Renal pelvis (tissue), 12 donors: ENCODE measurements at places on chromosomes 16 and 17.

- DNase-seq: peak; percentile 96
Observed at GRCh38 chr17:3004150-3004801, 59.1 kb downstream of the OR1D5 start.

- DNase-seq: no peak
Observed at GRCh38 chr17:3665834-3666233, 2.5 kb downstream of the TAX1BP3 start.

DNA sequence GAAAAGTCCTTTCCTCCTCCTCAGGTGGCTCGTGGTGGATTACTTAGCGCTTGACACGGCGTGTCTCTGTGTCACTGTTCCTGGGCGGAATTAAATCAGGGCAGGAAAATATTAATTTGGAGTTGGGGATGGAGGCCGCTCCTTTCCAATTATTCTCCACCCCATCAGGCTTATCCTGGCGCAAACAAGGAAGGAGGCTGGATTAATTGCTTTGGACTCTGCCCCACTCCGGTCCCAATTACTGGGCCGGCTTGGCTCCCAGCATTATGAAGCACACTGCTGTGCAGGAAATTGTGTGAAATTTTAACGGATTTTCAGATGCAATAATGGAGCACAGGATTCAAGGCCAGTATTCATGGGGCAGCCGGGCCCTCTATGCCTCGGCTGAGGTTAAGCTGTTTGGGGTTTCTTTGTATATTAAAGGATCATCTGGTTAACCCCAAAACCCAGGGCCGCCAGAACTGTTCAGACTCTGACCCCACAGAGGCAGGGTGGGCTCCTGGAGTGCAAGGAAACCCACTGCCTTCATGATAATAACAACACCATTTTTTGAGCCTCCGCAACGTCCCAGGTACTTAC, 87.8 kb downstream of the MRM1 start:
- DNase-seq: no peak

DNA sequence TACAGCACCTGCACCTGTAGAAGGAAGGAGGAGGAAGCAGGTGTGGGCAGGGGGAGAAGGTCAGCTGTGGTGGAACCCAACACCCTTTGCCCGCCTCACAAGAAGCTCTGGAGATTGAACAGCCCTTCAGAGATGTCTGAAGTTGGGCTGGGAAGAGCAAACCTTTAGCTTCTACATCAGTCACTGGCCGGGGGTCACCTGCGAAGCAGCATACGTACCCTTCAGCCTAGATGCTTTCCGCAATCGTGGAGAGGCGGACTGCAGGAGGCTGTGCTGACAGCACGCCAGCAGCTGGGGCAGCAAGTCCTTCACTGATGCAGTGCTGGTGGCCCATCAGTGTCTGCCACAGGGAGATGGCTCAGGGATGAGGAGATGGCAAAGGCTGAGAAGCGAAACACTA, 5.2 kb upstream of the HS3ST3B1 start:
- no peak for DNase-seq

DNA sequence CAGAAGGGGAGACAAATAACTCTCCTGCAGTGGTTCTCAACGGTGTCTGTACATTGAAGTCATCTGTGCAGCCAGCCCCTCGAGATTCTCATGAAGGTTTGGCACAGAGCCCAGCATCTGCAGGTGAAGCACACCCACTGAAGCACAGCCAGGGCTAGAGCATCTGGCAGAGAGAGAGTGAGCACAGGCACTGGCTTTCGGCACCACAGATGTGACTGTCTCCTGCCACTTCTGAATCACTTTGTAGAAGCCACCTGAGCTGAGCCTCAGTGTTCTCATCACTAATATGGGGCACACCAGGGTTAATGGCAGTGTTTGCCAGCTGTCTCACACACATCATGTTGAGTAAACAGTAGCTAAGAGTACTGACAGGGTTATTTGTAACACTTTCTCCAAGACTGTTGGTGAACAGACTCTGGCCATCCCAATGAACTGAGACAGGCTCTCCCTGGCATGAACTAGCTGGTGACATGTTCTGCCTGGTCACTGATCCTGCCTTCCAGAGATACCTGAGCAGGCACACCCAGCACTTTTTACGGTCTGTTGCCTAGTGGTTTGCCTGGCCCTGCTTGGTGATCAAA, 10.9 kb downstream of the HSPB9 start:
- no peak for DNase-seq

- no peak for DNase-seq
Observed at GRCh38 chr17:66235377-66235994, 6.3 kb upstream of the APOH start.

- DNase-seq: no peak
Observed at GRCh38 chr17:45902892-45903346, 8.6 kb downstream of the MAPT start.

GRCh38 chr17:41777574-41778188, 8.8 kb downstream of the JUP start:
- DNase-seq: peak; percentile 80

DNA sequence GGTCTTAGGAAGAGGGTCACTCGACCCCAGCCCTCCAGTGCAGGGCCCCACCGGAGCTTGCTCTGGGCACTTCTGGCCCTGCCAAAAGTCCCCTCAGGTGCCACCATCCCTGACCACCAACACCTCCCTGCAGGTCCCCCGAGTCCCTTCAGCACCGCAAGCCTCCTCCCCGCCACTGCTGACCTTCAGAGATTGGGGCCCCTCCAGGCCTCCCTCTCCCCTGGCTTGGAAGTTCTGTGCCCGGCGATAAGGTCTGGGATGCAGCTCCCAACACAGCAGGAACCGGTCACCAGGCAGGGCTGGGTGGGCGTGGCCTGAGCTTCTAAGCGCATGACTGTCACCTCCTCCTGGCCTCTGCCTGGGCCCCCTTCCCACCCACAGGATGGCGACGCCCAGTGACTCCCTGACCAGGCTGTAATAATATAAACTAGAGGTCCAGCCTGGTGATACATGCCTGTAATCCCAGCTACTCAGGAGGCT, 11.2 kb downstream of the PIEZO1 start:
- DNase-seq: no peak

DNA sequence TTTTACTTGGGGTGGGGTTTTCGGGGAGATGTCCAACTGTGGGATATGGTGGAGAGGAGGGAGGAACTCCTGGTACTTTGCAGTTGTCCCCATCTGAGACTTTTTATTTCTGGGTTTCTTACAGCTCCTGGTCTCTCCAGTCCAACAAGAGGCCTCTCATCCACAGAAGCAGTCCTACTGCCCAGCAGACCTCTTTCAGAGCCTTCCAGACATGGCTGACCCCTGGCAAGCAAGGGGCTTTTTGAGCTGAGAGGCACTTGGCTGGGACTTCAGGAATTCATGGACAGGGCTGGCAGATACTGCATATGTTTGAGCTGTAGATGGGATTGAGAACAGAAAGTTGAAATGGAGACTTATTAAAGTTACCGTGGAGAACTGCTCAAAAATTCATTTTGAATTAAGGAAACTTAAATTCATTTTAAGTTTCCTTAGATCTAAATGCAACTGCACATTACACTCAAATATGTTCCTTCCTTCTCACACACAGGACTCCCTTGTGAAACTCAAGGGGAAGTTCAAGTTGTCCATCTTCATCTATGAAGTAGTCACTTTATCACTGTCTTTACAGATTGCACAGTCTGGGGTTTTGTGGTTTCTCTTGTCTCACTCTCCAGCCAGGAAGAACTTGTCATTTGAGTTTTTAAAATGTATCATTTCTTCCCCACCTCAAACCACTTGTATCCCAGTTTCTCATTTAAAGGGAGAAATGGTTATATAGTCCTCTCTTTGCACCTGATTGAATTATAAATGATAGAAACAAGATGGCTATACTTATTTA, 1.1 kb downstream of the LASP1NB start:
- no peak for DNase-seq

DNA sequence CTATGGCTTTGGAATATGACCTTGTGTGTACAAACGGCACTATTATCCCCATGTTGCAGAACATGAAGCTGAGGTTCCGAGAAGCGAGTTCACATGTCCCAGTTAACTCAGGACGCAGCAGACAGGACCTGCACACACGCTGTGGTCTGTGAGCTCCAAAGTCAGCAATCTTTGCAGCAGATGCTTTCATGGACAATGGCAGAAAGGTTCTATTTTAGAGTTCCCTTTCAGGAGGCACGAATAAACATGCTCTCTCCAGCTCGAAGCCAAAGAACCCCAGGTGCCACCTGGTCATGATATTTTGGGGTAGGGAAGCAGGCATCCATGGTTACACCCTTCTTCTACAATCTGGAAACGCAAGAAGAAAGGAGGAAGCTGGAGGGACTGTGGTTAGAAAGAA, 412.0 kb downstream of the TMEM114 start:
- no peak for DNase-seq

DNA sequence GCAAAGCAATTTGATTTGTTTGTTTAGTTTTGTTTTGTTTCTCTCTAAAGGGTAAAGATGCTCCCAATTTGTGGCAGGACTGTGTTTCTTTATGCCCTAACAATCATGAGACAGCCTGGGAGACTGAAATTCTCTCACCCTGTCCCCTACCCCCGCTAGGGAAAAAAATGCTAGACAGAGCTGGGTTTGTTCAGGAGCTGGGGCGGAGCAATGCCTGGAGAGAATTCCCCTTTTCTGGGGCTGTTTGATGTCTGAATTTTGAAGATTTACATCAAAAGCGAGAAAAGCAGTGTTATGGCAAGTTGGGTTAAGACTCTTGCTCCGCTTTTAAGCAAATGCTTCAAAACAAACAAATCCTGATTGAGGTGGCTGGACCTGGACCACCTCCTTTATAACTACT, 8.4 kb downstream of the MAF start:
- DNase-seq: no peak

GRCh38 chr17:13476720-13477119, 125.0 kb downstream of the HS3ST3A1 start:
- no peak for DNase-seq

DNA sequence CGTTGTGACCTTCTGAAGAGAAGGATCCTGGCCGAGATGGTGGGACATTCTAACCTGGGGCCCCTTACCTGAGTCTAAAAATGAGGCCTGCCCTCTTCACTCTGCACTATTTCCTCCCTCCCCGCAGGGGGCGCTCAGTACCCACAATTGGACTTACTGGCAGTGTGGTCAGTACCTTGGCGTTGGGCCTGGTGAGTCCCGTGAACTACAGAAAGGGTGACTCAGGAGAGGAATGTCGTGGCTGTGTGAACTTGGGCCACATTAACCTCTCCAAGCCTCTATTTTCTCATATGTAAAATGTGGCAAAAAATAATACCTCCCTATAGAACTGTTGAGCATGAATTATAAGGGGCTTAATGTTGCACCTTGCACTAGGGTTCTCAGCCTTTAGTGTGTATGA, 3.9 kb downstream of the RSAD1 start:
- DNase-seq: peak; percentile 88

GRCh38 chr17:73066148-73066884, 26.2 kb downstream of the SLC39A11 start:
- no peak for DNase-seq

- no peak for DNase-seq
Observed at GRCh38 chr17:65446043-65446442, 115.4 kb downstream of the AXIN2 start.

- no peak for DNase-seq
Observed at GRCh38 chr17:38325221-38325851, 18.4 kb downstream of the GPR179 start.

- DNase-seq: no peak
Observed at GRCh38 chr17:81511554-81511803, 1.1 kb downstream of the ACTG1 start.

- no peak for DNase-seq
Observed at GRCh38 chr17:70447588-70447987, 278.3 kb downstream of the KCNJ2 start.

- DNase-seq: no peak
Observed at GRCh38 chr16:50215680-50216079, 50.7 kb upstream of the ADCY7 start.

GRCh38 chr17:56540836-56541235, 52.7 kb upstream of the NOG start:
- no peak for DNase-seq

- DNase-seq: no peak
Observed at GRCh38 chr16:48562475-48562874, 47.5 kb downstream of the N4BP1 start.

DNA sequence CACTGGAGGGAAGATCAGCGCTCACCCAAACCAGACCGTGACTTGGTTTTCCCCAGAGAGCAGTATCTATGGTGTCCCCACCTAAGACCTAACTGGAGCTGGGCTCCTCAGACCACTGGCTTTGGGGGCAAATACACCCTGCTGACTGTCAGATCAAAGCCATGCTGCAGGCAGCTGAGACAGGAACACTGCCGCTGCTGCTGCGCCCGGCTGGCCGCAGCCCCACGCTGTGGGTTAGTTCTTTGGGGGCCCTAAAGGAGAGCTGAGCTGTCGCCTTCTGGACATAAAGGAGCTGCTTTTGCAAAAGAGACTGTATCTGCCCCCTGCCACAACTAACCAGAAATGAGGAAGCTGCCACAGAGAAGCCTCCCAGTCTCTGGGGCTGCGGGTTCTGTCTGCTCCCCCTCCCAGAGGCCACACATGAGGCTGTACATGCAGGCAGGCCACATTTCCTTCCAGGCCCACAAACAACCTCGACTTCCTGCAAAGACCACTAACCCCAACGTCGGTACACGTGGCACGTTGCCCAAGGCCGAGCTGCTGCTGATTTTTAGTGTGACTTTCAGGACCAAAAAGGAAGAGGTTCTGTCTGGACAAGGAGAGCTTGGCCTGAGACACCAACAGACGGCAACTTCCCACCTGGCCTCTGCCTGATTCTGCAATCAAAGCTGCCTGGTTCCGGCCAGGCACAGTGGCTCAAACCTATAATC, 18.2 kb upstream of the ABR start:
- DNase-seq: no peak

GRCh38 chr17:81499601-81499970, 13.0 kb downstream of the ACTG1 start:
- no peak for DNase-seq

DNA sequence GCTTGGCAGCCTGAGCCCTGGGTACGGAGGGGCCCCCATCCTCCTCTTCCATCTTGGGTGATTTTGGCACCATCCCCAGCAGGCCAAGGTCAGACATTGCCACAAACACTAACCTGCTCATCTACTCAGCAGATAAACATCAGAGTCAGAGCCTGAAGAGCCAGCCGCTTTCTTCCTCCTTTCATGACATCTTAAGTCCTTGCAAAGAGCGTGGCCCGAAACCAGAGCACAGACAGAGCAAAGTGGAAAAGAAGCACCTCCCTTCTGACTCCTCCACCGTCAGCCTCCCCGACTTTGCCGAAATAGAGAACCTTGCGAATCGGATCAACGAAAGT, 60.4 kb upstream of the RPH3AL start:
- no peak for DNase-seq

DNA sequence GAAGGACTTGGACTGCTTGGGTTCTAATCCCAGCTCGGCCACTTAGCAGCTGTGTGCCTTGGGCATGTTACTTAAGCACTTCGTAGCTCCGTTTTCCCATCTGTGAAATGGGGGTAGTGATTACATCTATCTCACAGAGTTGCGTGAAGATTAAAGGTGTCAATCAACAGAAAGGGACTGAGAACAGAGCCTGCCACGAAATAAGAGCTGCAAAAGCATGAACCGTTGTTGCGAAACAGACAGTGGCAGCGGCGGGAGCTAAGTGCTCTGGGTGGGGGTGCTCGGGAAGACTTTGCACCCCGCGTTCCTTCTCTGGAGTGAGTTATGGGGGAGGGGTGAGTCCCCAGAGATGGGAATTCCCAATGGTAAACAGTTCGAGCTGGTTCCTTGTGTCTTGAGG, 79.6 kb upstream of the LHX1 start:
- DNase-seq: no peak

GRCh38 chr16:65284626-65285025, 162.8 kb upstream of the CDH11 start:
- DNase-seq: no peak
